Nucleus accumbens (tissue), 56 donors: ENCODE measurements at places on chromosomes 4 and X.

GRCh38 chr4:78754872-78755271 is 21.3 kb upstream of the BMP2K start:
- DNase-seq = no peak

DNA sequence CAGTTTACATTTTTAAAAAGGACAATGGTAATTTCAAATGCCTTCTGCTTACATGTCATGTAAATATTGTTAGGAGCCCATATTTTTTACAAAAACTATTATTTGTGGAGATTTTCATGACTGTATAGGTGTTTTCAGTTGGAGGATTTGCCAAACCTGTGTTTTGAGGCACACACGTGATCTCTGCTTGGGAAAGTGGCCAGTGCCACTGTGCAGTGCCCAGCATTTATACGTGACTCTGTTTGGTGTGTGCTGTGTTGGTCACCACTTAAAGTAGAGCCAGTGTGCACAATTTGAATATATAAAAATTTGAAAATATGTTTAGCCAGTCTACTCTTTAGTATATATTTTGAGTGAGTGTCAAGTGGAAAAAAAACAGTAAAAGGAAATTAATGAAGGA is 26.8 kb upstream of the NAP1L5 start:
- no peak for DNase-seq

GRCh38 chr4:153679486-153679885 is 4.6 kb upstream of the TLR2 start:
- DNase-seq = no peak

DNA sequence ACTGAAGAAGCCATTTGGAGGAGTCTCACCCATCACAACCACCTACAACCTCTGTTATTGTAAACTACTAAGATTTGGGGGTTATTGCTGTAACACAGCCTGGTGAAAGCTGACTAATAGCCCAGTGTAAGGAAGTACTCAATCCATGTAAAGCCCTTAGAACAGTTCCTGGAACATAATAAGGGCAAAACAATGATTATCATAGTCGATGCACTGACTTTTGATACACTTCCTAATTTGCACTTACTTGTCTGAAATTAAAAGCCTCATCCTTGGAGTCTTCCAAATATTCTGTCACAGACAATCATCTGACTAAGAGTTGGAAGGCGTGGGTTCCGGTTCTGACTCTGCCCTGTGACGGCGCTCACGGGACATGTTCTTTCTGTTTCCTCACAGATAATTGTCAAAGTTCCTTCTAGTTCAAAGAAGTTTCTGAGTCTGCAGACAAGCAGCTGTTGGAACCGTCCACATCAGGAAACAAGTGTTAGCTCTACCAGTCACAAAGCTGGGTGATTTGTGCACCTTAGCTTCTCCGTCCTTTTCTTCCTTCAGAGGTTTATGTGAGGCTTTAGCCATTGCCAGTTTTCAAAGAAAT is 33.4 kb upstream of the RASGEF1B start:
- DNase-seq = peak; percentile 17

DNA sequence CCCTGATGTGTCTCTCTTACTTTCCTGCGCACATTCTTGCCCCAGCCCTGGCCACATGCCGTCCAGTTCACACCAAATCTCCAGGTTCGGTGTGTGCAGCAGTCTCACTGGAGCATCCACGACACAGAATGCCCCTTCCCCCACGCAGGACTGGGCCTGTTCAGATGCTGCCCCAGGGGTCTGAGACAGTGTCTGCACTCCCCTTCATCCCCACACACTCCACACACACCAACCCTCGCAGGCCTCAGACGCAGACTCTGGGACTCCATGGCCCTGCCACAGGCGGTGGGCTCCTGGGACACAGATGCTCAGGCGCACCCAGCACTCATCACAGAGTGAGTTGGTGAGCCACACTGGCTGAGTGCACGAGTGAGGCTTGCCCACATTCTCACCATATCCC is 83.9 kb downstream of the AFAP1 start:
- DNase-seq = no peak

DNA sequence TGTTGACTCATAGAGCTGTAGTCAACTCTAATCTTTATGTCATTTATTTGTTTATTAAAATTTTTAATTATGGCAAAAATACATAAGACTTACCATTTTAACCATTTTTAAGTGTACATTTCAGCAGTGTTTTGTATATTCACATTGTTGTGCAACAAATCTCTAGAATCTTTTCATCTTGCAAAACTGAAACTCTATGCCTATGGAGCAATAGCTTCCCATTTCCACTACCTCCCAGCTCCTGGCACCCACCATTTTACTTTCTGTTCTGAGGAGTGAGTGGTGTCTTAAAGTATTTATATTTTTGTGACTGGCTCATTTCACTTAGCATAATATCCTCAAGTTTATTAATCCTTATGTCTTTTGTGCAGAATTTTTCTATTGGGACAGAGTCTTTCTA is 181.0 kb downstream of the GPAT3 start:
- DNase-seq = no peak

GRCh38 chr4:104206784-104207183 is 287.9 kb downstream of the CXXC4 start:
- DNase-seq = no peak

GRCh38 chr4:6742989-6743388 is 27.0 kb downstream of the BLOC1S4 start:
- DNase-seq = no peak

DNA sequence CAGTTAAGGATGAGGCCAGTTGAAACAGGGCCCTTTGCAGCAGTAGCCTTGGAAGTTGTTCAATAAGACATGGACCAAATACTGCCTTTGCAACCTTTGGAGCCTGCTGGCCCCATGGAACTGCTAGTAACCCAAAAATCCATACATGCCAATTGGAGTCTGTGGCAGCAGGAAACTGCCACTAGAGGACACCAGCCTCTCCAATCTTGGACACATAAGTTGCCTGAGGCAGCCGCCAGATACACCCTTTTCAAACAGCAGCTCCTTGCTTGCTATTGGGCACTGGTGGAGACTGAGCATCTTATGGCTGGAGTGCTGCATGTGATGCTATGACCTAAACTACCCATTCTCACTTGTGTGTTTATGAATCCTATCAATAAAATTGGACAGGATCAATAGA is 14.8 kb upstream of the LAP3 start:
- peak; percentile 22 for DNase-seq

DNA sequence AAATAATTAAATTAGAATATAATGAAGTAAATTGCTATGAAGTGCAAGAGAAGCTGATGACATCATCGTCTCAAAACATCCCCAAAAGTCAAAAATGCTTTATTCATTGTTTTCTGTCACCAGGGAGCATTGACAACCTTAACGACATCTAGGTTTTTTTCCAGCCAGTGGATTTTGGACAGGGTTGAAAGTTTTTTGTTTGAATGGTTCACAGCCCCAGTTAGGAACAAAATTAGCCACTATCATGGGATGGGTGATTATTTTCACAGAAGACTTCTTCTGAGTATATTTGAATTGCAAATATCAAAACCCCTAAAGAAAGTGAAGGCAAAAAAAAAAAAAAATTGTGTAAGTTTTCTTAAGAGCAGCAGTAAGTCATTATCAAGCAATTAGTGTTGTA is 826.1 kb downstream of the STPG2 start:
- no peak for DNase-seq

DNA sequence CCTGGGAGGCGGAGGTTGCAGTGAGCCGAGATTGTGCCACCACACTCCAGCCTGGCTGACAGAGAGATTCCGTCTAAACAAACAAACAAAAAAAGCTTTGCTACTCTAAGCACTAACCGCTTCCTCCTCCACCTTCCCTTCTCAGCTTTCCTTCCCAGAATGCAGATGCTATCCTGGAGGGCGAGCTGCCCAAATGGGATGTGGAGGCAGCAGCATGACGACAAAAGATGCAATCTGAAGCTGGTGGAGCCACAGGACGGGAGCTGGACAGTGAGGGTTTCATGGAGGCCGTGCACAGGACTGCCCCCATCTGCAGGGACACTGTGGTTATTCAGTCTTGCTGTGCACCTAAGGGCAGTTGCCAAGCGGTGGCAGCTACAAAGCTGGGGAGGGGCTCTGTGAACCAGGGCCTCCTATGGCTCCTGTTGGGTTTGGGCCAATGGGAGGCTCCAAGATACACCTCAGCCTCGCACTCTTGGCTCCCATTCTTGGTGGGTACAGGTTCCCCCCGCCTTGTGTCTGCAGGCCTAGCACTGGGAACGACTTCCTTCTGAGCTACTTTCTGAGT is 47.4 kb downstream of the WDR1 start:
- no peak for DNase-seq

- DNase-seq = no peak
These were observed 33.0 kb downstream of the GALNTL6 start for GRCh38 chr4:171846232-171846631.

DNA sequence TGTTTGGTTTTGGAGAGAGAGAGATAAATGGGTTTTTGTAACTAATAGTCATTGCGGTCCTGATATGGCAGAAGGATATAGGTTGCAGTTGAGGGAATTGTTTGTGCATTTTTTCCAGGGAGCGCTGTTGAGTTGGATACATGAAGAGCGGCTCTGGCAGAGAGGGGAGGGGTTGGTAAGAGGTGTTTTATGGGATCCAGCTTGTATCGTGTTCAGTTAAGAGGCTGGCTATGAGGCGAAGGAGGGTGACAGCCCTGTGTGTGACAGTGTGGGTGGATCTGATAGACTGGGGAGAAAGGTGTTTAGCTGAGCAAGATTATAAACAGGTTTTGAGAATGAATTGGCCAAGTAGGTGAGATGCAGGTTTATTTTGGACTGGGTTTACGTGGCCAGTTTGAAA is 1.5 kb downstream of the SPANXN4 start:
- no peak for DNase-seq

DNA sequence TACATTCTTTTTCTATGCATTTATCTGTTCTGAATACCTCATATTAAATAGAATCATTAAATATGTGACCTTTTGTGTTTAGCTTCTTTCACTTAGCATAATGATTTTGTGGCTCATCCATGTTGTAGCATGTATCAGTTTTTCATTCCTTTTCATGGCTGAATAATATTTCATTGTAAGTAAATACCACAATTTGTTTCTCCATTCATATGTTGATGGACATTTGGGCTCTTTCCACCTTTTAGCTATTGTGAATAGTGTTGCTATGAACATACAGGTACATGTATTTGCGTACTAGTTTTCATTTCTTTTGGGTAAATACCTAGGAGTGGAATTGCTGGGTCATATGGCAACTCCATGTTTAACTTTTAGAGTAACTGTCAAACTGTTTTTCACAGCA is 85.1 kb downstream of the GNL3L start:
- no peak for DNase-seq
